ENCODE measurements at places on chromosomes 6 and 20.
A peak's percentile ranks its signal among the peaks of the same experiment; 100 is the strongest.

DNA sequence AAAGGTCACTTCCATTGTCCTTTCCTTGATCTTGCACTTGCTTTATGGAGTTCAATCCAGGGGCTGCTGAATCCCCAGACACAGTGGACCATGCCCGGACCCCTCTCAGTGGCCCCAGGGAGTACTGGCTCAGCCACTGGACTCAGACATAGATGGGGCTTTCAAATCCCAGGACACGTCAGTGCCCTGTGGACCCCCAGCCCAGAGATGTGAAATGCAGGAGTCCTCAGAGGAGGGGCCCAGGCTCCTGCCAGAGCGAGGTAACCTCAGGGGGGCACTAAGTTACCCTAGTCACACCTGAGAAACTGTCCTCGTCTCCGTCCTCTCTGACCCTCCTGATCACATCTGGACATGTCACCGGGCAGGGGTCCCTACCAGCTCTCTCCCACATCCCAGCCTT lies 18.7 kb upstream of the APMAP start:
- DNase-seq = no peak

DNA sequence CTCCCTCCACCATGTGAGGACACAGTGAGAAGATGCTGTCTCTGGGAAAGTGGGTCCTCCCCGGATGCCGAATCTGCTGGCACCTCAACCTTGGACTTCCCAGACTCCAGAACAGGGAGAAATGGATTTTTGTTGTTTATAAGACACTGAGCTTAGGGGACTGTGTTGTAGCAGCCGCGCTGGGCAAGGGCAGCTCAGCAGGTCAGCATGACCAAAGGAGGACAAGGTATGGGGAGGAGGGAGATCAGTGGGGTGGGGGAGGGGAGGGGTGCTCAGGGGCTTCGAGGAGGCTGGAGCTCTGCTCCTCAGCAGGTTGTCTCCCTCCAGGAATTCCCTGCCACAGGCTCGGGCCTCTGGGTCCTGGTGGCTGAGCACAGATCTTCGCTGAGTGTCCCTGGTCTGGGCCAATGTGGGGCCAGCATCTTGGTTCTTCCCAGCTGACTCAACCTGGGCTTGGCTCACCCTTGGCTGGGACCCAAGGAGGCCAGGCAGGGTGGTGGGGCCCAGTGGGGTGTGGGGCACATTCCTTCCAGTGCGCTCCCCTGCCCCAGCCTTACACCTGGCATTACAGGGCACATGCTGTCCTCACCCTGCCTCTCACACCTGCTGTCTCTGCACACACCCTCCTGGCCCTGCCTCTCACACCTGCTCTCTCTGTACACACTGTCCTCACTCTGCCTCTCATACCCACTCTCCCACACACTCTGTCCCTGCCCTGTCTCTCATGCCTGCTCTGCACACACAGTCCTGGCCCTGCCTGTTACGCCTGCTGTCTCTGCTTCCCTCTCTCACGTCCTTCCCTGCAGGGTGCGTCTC lies 107.3 kb downstream of the SYCP2 start:
- no peak for DNase-seq

GRCh38 chr6:42512579-42512978 lies 51.2 kb upstream of the UBR2 start:
- no peak for DNase-seq

DNA sequence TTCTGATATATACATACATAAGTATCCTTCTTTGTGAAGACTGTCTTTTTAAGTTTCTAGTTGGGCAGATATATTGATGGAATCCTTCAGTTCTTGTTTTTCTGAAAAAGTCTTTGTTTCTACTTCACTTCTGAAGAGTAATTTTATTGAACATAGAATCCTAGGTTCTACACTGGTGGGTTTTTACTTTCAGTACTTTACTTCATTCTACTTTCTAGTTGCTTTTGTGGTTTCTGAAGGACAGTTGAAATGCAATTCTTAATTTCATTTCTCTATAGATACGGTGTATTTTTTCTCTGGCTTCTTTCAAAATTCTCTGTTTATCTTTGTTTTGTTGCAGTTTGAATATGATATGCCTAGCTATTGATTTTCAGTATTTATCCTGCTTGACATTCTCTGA lies 105.3 kb downstream of the HMGCLL1 start:
- no peak for DNase-seq

DNA sequence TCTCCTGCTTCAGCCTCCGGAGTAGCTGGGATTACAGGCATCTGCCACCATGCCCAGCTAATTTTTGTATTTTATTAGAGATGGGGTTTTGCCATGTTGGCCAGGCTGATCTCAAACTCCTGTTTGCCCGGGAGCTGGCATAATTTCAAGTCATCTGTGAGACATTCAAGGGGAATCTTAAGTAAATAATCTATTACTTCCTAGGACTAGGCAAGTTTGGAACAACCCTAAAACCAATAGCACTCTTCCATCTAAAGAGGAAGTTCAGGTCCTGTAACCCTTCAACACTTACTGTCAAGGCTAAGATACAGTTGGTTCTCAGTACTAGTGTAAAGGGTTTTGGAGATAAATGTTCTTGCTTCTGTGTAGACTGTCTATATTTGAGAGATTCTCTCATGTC lies 267.8 kb upstream of the IRAK1BP1 start:
- no peak for DNase-seq

DNA sequence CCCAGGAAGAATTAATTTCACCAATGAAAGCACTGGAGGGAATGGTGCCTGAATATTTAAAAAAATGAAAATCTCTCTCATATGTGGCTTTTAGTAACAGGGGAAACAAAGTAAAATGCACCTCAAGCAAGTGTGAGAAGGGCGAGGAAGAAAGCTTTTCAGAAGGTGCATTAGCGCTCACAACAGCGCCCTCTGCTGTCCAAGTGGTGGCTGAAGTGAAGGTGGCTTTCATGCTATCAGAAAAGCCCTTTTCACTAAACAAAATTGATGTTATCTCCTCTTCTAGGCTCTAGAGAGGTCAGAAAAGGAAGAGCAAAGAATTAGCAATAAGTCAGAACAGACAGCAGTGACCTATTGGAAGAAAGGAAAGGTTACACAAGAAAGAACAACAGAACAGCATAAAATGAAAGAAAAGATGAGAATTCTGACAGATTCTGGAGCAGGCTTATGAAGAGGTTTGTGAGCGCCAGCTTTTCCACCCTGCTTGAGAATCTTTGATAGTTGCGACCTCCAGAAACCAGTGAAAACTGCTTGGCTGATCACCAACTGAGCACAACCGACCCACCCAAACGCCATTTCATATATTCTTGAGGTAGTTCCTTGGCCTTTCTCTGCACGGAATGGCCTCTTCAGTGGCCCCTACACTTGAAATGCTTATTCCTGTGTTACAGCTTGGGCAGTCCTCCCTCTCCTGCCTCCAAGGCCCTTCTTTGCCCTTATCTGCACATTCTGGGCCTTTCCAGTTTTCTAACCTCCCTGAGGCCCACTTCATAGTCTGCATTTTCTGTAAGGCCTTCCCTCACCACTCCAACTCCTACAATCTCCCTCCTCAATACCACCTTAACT lies 45.3 kb downstream of the SMLR1 start:
- DNase-seq = peak; percentile 51

DNA sequence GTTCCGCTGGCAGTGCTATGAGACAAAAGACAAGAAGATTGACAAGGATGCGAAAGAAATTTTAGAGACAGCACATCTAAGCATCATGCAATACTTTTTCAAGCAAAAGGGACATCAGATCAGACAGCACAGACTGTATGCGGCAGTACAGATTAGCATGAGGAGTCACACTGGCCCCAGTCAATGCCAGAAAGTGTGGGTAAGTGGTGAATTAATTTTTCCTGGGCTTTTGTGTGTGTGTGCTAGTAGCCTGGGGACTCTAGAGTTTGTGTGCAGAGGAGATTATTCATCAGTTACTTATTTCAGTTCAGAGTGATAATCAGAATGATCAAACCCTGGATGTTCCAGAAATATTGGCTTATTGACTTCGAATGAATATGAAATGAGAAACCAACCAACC lies 47.2 kb downstream of the LAMA4 start:
- no peak for DNase-seq

- no peak for DNase-seq
Measured at GRCh38 chr6:138588805-138589434, 89.6 kb upstream of the NHSL1 start.

GRCh38 chr20:46408281-46408731 lies 1.9 kb upstream of the ELMO2 start:
- no peak for DNase-seq
